IMR-90 (cell line): ENCODE measurements at places on chromosomes 5 and 9. TPM values are rescaled to one million over a fixed set of nuclear protein-coding genes. Genes with fewer than 3 reads are reported as not detected.

FBXL7 gene
- total RNA-seq = 4.1 and 4.4 TPM in 2 replicates

PCDHB4 gene
- under 0.01 TPM in 1 of 2 replicates, not detected in the other for total RNA-seq

ENTREP1 gene
- not detected in 2 replicates for total RNA-seq

NR2F1-AS1 gene
- total RNA-seq = 12.5 and 17.8 TPM in 2 replicates

PLCXD3 gene
- total RNA-seq = under 0.01 TPM in 2 replicates

IL4 gene
- total RNA-seq = not detected in 2 replicates

C5orf52 gene
- total RNA-seq = not detected in 2 replicates

AFAP1L1 gene
- 5.3 and 5.7 TPM in 2 replicates for total RNA-seq

CCNI2 gene
- total RNA-seq = not detected in 2 replicates

DNA sequence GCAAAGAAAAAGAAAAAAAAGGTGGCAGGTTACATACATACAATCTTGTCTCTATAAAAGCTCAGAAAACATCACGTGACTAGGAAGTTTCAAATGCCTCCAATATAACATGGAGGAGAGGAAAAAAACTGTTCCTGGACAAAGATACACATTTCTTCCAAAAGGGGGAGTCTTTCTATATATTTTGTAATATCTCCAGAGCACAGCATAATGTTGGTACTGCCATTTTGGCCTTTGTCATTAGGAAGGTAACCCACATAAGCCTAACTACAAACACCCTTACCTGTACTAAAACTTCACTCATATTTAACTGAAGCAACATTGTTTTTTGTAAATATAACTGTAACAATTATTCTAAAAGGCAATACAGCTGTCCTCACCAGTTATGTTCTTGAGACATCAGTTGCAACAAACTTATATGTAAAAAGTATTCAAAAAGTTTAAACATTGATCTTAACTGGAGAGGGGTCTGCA is 1.2 kb upstream of the BTF3 start:
- peak; percentile 72 for DNase-seq

GRCh38 chr5:7878381-7878873 is 9.5 kb downstream of the MTRR start:
- DNase-seq = peak; percentile 76

- no peak for DNase-seq
Observed at GRCh38 chr5:33309068-33309467, 131.7 kb upstream of the TARS1 start.

- no peak for DNase-seq
Observed at GRCh38 chr5:60102961-60103693, 209.6 kb upstream of the PDE4D start.

DNA sequence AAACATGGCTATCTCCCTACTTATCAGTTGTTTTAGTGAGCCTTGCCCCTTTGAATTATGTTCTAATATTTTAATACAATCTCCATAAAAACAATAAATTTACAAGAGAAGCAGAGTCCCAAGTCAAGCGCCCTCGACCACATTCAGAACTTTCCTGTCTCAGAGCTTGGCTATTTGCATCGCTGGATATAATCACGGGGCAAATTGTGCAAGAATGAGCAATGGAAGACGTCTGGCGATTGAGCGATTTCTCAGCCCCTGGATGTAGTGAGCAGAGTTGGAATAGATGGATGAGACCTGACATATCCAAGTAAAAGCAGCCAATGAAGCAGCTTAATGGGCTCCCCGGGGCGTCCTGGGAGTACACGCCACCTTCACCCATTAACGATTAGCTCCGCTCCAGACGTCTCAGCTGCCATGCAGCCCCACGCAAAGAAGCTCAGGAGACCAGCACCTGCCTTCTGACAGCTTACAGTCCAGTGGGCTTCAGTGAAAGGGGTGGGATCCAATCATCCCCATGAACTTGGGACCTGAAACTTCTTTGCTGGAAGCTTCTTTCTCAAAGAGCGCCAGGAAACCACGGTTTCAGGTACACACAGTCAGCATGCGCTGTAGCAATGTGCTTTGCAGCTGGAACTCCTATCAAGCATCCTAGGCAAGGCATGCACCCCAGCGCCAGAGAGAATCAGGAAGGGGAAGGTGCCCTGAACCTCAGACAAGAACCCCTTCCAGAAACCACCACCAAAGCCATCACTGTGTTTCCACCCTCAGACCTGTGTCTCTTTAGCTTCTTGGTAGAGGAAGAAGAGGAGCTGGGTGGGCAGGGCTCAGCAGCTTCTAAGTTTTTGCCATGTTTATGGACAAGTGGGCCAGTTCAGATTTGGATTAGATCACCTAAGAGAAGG is 92.0 kb upstream of the IRX4 start:
- no peak for DNase-seq

DNA sequence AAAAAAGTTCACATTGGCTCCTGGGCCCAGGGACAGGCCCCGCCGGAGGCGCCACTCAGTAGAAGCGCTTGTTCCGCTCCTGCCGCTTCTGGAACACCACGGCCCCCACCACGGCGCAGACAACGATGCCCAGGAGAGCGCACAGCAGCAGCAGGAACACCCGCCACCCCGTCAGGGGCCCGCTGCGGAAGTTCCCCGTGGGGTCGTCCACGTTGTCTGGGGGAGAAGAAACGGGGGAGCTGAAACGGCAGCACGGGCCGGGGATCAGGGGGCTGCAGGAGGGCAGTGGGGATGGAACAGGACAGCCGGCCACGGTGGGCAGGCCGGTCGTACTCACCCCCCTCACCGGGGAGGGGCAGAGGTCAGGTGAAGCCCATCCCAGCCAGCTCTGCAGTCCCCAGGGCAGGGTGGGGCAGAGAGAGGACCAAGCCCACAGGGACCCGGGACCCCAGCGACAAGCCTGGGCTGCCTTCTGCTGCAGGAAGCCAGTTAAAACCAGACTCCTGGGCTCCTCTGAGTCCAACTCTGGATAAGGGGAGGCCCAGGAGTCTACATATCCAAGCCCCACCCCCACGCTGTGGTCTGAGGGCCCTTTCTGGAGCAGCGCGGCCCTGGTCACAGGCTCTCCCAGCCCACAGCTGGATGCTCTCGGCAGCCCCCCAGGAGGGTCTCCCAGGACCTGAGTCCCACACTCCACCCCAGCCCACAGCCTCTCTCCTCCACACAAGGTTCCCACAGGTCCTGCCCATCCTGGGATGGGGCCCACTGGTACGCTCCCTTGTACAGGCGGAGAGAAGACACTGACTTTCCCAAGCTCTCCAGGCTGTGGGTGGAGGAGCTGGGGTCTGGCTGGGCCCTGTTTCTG is 19.2 kb downstream of the LMAN2 start:
- DNase-seq = no peak

DNA sequence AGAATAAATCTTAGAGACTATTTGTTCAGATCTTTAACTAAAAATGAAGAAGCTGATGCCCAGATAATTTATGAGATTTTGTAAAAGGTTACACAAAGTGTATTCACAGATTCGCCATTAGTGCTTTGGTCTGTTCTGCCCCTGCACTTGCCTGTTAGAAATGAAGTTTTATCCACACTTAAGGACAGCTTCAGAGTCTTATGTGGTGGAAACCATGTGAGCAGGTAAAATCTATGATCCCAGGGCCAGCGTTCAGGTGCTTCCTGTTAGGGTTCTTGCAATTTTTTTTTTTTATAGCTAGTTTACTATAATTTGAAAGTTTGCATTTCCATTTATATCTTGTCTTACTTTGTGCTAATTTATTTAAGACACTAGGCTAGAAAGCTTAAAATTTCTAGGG is 561.6 kb downstream of the PRR16 start:
- no peak for DNase-seq

- no peak for DNase-seq
Observed at GRCh38 chr9:13020146-13021040, 245.6 kb downstream of the LURAP1L start.

DNA sequence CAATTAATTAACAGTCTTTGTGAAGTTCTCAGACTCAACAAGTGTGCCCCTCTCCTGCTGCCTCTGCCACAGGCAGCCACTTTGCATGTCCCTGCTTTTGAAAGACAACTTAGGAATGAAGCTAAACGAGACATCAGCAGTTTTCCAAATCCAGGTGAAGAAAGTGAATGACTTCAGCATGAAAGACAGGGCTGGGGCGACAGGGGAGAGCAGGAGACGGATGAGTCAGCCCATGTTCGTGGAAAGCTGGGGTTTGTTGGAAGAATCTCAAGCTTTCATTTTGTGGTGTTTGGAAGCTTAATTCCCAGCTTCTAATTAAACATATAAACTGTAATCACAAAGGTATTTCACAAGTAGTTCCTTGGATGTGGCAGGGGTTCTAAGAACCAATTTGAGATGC is 207.8 kb upstream of the MAP3K1 start:
- DNase-seq = peak; percentile 50

- no peak for DNase-seq
Observed at GRCh38 chr5:107484281-107484680, 186.5 kb downstream of the EFNA5 start.

GRCh38 chr9:125992557-125992956 is 245.4 kb downstream of the PBX3 start:
- no peak for DNase-seq

- DNase-seq = no peak
Observed at GRCh38 chr5:132828846-132829494, 1.5 kb downstream of the SHROOM1 start.

GRCh38 chr5:18051953-18052352 is 417.7 kb downstream of the TAF11L14 start:
- no peak for DNase-seq

GRCh38 chr5:11584017-11584416 is 320.2 kb downstream of the CTNND2 start:
- DNase-seq = no peak

GRCh38 chr5:31193591-31194467 is at the start of gene CDH6:
Gene CDH6 (plus strand): TSS chr5:31193686. CDS start chr5:31267474, 73,788 bp downstream.
- peak; percentile 75 for DNase-seq

DNA sequence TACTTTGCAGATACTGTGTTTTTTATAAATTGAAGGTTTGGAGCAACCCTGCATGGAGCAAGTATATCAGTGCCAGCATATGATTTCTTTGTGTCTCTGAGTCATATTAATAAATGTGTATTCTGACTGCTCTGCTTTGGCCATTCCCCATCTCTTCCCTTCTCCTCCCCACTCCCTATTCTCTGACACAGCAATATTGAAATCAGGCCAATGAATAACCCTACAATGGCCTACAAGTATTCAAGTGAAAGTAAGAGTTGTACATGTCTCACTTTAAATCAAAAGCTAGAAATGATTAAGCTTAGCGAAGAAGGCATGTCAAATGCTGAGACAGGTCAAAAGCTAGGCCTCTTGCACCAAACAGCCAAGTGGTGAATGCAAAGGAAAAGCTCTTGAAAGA is 82.2 kb upstream of the TLX3 start:
- peak; percentile 22 for DNase-seq

- no peak for DNase-seq
Observed at GRCh38 chr9:35398651-35399335, 91.1 kb upstream of the RUSC2 start.

GRCh38 chr9:136151214-136151804 is 32.6 kb upstream of the TMEM250 start:
- DNase-seq = no peak

DNA sequence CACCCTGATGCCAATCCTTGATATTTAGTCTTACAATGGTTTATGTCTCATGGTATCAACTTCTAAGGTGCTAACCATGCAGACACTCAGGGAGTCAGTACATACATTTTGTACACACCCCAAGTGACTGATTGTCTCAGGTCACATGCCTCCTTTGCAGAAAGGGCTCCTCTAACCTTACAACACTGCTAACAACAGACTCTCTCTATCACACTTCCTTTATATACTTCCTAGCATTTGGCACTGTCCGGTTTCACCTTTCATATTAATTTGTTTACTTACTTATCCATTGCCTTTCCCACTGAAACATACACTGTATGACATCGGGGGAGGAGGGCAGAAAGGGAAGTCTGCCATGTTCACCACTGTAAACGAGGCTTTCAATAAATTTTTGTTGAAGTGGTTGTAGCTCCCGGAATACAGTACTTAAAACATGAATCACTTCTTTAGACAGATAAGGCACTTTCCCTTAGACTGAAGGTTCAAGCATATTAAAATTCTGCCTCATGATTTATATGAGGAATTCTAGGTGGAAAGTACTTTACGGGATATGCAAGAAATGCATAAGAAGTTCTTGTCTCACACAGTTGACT is 20.6 kb downstream of the EMB start:
- no peak for DNase-seq
